ENCODE measurements at places on chromosomes 2 and 18.
A peak's percentile ranks its signal among the peaks of the same experiment; 100 is the strongest.

DNA sequence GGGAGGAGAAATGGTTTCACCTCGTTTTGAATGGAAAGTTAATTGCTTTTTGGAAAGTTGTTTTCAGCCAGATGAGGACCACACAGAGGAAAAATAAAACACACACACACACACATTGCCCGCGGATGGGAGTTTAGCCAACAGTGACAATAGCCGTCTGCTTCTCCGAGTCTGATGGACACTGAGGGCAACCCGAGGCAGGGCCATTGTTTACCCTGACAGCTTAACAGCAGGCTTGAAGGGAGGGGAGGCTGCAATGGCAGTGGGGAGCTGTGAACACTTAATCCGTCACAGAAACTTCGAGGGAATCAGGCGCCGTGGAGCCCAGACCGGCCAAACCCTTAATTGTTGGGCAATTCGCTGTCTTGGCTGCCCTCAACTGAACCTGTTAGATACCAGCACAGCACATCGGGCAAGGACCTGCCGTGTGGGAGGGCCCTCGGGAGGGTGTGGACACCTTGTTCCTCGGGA is 145.9 kb downstream of the ACKR3 start:
- H3K4me3 ChIP-seq = no peak overlapping the region
- no peak overlapping the region for H3K27ac ChIP-seq
- no peak for DNase-seq
- H3K27me3 ChIP-seq = peaks cover 3% of the 10 kb centered on the region
- H3K4me1 ChIP-seq = no peaks in the 10 kb centered on the region
- H3K36me3 ChIP-seq = no peaks in the 10 kb centered on the region

DNA sequence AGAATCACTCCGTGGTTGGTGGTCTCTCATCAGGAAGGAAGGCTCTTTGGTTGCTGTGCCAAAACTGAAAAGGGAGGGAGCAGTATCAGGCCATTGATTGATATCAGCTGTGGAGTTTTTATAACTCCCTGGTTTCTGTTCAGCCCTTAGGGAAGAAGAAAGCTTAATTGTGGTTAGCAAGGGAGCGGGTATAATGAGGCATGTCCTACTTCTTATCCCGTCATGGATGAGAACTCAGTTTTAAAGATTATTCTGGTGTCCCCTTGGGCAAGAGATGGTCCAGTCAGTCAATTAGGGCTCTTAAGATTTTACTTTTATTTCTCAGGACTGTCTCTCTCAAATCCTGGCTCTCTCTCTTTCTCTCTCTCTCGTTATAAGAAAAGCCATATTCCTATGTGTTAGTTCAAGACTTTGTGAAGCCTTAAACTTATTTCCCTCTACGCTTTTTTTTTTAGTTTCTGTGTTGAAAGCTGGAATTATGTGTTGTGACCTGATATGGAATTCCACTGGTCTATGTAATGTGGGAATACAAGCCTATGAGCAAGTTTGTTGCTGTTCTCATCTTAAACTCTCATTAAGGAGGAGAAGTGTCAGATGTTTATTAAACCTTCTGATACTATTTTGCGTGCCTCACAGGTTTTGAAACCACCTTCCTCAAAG is 514.0 kb upstream of the CDH2 start:
- H3K4me1 ChIP-seq = peaks cover 7% of the 10 kb centered on the region
- peaks cover 2% of the 10 kb centered on the region for H3K27me3 ChIP-seq
- no peaks in the 10 kb centered on the region for H3K36me3 ChIP-seq
- DNase-seq = no peak

DNA sequence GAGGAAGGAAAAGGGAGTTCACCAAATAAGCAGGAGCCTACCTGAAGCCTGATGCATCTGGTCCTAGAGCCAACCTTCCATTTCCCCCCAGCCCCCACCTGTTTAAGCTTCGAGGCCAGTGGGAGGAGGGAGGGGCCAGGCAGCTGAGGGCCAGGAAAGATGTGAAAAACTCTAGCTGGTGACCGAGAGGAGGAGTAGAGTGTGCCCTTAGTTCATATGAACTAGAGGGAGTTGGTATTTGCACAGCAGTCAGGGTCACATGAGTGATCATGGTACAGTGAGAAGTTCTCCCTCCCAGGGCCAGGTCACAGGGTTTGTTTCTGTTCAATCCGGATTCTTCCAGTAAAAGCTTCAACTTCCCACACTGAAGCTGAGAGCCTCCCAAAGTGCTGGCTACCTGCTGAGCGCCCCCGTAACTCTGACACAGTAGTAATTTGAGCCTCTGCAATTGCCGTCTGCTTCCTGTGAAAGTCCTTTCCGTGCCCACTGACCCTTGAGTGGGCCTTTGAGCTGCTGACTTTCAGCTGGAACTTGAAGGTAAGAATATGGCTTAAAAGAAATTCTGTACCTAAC is at the start of gene SULT1C2:
TSS of gene SULT1C2 (plus strand) at position 362 of the 573 bp plus-strand sequence. CDS start 4,773 bp downstream, outside the sequence.
- DNase-seq = no peak
- H3K4me3 ChIP-seq = no peak within 1 kb of the TSS
- H3K27ac ChIP-seq = no peak within 1 kb of the TSS
- peaks cover 4% of the 10 kb centered on the region for H3K27me3 ChIP-seq
- no peaks in the 10 kb centered on the region for H3K4me1 ChIP-seq

DNA sequence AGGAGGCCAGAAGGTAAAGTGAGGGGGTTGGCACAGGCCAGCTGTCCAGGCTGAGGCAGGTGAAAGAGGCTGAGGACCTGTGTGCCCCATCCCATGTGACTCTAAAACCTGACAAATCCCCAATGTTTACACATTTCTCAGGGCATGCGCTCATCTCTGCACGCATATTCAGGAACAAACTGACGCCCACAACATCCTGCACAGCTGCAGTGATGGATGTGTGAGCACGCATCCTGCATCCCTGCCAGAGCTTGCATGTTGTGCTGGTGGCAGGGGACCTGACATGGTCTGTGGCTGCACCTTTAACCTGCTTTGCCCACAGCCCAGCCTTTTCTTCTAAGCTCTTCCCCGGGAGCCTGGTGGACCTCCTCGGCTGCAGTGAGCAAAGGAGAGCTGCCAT is 83.1 kb downstream of the FBXO15 start:
- H3K27ac ChIP-seq = no peak overlapping the region
- no peak overlapping the region for H3K4me3 ChIP-seq
- no peak for DNase-seq
- no peaks in the 10 kb centered on the region for H3K4me1 ChIP-seq
- no peaks in the 10 kb centered on the region for H3K36me3 ChIP-seq

DNA sequence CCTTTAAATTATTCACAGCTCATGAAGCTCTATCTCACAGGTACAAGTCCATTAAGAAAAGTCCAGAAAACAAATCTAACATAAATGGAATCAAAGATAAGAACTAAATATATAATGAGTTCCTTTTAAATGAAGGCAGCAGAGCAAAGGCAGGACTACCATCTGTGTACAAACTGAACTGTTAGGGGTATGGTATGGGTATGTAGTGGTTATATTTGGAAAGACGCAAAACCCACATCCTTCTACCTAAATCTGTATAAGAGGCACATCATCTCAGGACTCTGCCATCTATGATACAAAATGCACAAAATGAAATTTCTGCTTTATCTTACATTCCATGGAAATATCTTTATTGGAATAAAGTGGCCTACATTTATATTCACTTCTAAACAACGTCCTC is 59.9 kb downstream of the PDE11A start:
- no peak overlapping the region for H3K4me3 ChIP-seq
- DNase-seq = no peak
- no peaks in the 10 kb centered on the region for H3K36me3 ChIP-seq
- H3K27ac ChIP-seq = no peak overlapping the region
- no peaks in the 10 kb centered on the region for H3K27me3 ChIP-seq

GRCh38 chr18:67456711-67457110 is 59.8 kb downstream of the DSEL start:
- no peak overlapping the region for H3K27ac ChIP-seq
- H3K4me3 ChIP-seq = no peak overlapping the region
- H3K4me1 ChIP-seq = no peaks in the 10 kb centered on the region
- no peaks in the 10 kb centered on the region for H3K27me3 ChIP-seq

DNA sequence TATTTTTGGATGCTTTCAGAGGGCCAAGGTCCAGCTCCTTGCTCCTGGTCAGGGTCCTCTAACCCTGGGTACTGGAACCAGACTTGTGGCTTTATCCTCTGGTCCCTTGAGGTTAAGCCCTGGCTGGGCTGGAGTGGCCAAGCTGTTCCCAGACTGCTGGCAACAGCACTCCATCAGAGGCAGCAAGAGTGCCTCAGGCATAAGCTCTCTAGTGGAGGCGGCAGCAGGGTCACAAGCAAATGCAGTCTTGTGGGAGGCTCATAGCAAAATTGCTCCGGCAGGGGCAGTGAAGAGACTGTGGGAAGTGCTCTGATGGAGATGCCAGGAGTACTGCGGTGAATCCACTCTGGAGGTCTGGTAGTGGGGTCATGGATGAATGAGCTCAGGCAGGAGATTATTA is 128.9 kb upstream of the OTOS start:
- no peaks in the 10 kb centered on the region for H3K36me3 ChIP-seq
- H3K27ac ChIP-seq = no peak overlapping the region
- H3K27me3 ChIP-seq = peaks cover 8% of the 10 kb centered on the region
- DNase-seq = no peak
- H3K4me1 ChIP-seq = no peaks in the 10 kb centered on the region
- no peak overlapping the region for H3K4me3 ChIP-seq

DNA sequence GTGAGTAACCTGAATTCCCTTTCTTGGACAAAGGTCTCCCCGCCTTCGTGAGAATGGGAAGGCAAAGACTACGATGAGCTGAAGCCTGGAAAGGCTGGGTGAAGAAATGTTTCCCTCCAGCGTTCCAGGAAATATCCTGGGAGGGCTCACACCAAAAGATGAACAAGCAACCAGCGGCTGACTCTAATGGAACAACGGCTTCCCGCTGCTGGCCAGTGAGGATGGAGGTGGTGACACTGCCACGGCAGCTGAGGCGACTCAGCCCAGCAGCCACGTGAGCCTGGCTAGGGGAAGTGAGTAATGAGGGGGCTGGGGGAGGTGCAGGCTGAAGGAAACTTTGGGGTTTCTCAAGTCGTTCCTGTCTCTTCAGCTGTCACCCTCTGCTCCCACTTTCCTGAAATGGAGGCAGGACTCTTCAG is 105.0 kb upstream of the SMAD7 start:
- no peaks in the 10 kb centered on the region for H3K36me3 ChIP-seq

GRCh38 chr2:224778474-224778877 is 62.3 kb upstream of the CCDC195 start:
- H3K27ac ChIP-seq = no peak overlapping the region
- H3K27me3 ChIP-seq = no peaks in the 10 kb centered on the region
- peaks cover 11% of the 10 kb centered on the region for H3K36me3 ChIP-seq
- peak; percentile 30 for DNase-seq
- no peak overlapping the region for H3K4me3 ChIP-seq

DNA sequence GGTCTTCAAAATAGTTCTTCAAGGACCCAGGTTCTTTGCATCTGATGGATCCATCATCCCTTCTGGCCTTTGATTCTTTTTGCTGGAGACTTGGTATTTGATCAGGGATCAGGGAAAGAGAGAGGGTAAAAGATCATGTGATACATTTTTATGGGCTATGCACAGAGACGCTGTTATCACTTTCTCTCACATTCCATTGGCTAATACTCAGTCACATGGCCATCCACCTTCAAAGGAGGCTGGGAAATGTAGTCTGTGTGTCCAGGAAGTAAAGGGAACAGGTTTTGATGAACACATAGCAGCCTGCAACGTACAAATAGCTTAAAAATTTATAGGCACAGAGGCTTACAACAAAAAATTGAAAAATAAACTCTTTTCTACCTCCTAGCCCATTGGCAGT is 629.6 kb upstream of the FANCL start:
- no peaks in the 10 kb centered on the region for H3K4me1 ChIP-seq
- no peak overlapping the region for H3K27ac ChIP-seq
- H3K27me3 ChIP-seq = peaks cover 2% of the 10 kb centered on the region
- no peaks in the 10 kb centered on the region for H3K36me3 ChIP-seq

- H3K36me3 ChIP-seq = no peaks in the 10 kb centered on the region
- no peak overlapping the region for H3K27ac ChIP-seq
- H3K4me1 ChIP-seq = no peaks in the 10 kb centered on the region
- no peak overlapping the region for H3K4me3 ChIP-seq
- H3K27me3 ChIP-seq = peaks cover 2% of the 10 kb centered on the region
Measured at GRCh38 chr2:31193806-31194205, 23.5 kb downstream of the CAPN14 start.

DNA sequence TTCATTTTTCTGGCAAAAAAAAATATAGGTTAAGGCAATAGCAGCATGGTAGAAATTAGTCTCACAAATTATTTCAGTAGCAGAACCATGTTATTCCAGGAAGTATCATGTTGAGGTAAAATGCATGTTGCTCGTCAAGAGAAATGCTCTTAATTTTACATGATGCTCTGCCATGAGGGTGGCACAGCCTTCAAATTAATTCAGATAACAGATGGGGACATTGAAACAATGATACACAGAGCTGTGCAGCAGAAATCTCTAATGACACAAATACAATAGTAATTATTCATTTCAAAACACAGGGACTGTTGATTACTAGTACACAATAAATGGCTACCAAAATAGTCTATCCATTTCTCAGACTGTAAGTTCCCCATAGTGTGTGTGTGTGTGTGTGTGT is 24.8 kb downstream of the GAREM1 start:
- H3K4me1 ChIP-seq = no peaks in the 10 kb centered on the region
- no peaks in the 10 kb centered on the region for H3K36me3 ChIP-seq
- no peak overlapping the region for H3K27ac ChIP-seq
- no peak for DNase-seq

GRCh38 chr2:16211341-16211740 is 271.0 kb downstream of the MYCN start:
- H3K4me1 ChIP-seq = no peaks in the 10 kb centered on the region
- no peaks in the 10 kb centered on the region for H3K36me3 ChIP-seq
- peaks cover 4% of the 10 kb centered on the region for H3K27me3 ChIP-seq
- H3K27ac ChIP-seq = no peak overlapping the region
